Naive B cell (primary cell): ENCODE measurements at places on chromosomes 6 and 20. TPM values are rescaled to one million over a fixed set of nuclear protein-coding genes. Genes with fewer than 3 reads are reported as not detected.

DNA sequence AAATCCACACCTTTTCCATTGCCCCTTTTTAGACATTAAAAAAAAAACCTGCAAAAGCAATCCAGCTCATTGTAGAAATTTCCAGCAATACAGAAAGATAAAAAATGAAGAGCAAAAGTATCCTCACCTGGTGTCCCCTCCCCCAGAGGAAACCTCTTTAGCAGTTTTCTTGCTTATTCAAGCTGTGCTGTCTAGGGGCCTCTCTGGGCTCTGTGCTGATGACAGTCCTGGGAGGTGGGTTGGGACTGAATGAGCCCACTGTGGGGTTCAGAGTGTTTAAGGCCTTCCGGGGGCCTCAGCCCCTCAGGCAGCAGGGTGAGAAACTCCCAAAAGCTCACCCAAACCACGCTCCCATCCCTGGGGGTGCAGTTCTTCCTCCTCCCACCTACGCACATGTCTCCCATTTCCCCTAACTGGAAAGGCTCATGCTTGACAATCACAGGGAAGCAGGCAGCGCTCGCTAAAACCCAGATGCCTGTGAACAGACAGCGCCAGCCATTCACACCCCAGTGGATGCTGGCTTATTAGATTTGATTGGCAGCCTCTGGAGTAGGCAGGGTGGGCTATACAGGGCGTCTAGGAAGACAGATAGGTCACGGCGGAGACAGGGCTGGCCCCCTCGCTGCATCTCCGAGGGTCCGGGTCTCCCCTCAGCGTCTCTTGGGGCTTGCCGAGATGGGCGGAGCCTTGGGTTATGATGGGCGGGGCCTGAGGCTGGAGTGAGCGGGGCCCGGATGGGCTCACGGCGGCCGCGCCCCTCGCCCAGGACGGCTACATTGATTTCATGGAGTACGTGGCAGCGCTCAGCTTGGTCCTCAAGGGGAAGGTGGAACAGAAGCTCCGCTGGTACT is 4.6 kb downstream of the GUCA1A start:
- H3K4me1 ChIP-seq = peaks cover 2% of the 10 kb centered on the region
- no peak overlapping the region for H3K27ac ChIP-seq
- DNase-seq = no peak
- H3K36me3 ChIP-seq = no peaks in the 10 kb centered on the region
- peaks cover 16% of the 10 kb centered on the region for H3K27me3 ChIP-seq
- no peak overlapping the region for H3K4me3 ChIP-seq

DNA sequence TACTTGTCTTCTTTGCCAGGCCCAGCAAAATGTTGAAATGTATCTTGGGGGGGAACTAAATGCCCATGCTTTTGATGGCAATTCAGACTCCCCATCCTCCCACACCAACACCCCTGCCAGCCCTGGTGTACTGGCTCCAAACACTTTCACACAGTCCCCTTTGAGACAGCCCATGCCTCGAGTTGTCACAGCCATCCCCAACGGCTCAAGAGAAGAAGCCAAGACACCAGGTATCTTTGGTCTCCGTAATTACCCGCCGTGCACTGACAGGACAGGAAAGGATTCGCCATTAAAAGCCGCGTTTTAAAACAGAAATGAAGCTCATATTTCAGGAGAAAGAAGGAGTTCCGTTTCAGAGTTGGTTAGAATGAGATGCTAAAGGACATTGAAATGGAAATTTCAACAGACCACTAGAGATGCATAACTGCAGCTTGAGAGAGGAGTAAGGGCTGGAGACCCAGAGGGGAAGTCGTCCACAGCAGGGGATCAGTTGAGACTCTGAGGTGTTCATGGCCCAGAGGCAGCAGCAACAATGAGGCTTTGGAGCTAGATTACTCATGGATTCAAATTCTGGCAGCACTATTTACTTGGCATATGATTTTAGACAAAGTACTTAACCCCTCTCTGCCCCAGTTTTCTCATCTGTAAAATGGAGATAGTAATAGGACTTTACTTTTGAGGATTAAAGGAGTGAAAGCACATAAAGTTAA is 63.5 kb upstream of the ADGRF1 start:
- H3K4me3 ChIP-seq = no peak overlapping the region
- DNase-seq = no peak
- H3K36me3 ChIP-seq = no peaks in the 10 kb centered on the region
- H3K27ac ChIP-seq = no peak overlapping the region

- peaks cover 32% of the 10 kb centered on the region for H3K27me3 ChIP-seq
- H3K4me1 ChIP-seq = no peaks in the 10 kb centered on the region
- H3K36me3 ChIP-seq = no peaks in the 10 kb centered on the region
- no peak overlapping the region for H3K4me3 ChIP-seq
- DNase-seq = no peak
Measured at GRCh38 chr20:19605786-19606485, 152.1 kb upstream of the RIN2 start.

GRCh38 chr20:41329435-41330342 is 10.9 kb upstream of the LPIN3 start:
- peak; percentile 22 for DNase-seq
- H3K4me3 ChIP-seq = peak overlapping the region; percentile 77
- H3K27me3 ChIP-seq = peaks cover 26% of the 10 kb centered on the region

DNA sequence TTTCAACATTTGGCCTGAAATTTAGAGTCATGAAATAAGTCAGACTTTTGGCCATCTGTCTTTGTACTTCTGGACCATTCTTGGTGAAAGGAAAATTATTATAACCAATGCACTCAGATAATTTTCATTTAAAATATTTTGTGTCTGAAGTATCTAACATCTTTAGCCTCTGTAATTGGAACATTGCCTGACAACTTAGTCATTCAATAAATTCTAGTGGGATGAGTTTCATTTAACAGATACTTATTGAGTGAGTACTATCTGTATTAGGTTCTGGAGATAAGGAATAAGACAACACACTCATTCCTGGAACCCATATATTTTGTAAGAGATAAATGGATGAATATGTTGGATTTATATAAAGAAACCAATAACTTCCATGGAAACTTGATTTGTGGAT is 536.0 kb downstream of the BCKDHB start:
- H3K27me3 ChIP-seq = no peaks in the 10 kb centered on the region
- H3K4me3 ChIP-seq = no peak overlapping the region
- H3K36me3 ChIP-seq = no peaks in the 10 kb centered on the region
- H3K4me1 ChIP-seq = no peaks in the 10 kb centered on the region

DNA sequence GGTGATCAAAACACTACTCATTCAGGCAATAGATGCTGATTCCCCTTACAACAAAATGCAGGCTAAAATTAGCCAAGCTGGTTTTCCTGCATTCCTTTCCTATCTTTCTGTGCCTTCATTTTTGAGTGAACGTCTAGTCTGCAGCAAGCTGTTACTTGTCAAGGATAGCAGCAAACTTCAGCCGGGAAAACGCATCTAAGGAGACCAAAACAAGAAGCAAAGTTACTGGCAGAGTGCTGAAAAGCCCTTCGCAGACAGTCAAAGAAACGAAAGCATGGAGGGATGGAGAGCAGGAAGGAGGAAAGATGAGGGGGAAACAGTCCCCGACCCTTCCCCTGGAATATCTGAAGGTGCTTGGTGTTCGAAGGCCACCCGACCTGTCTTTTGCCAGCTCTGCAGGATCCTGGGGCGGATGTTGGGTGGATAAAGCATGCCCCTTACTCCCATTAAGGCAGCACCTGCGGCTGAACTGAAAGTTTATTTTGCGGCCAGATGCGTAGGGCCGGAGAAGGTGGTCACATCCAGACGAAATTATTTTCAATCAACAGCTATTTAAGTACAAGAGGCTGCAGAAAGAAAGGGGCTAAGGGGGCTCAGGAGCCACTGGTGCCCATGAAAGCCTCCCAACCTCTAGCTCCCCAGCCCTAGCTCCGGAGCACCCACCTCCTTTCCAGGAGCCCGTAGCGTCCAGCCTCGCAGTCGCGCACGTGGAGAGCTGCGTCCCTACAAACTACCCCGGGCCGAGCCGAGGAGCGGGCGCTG is 538 bp downstream of the FERMT1 start:
- H3K27me3 ChIP-seq = peaks cover 48% of the 10 kb centered on the region
- peaks cover 12% of the 10 kb centered on the region for H3K4me1 ChIP-seq
- H3K36me3 ChIP-seq = no peaks in the 10 kb centered on the region
- no peak for DNase-seq
- peak overlapping the region; percentile 47 for H3K27ac ChIP-seq

- H3K4me3 ChIP-seq = no peak overlapping the region
- peak overlapping the region; percentile 58 for H3K27ac ChIP-seq
- peaks cover 33% of the 10 kb centered on the region for H3K4me1 ChIP-seq
- DNase-seq = no peak
- no peaks in the 10 kb centered on the region for H3K27me3 ChIP-seq
Measured at GRCh38 chr6:33347816-33348215, 30.3 kb upstream of the ZBTB22 start.

Gene YTHDF1
- polyA plus RNA-seq = 31.9 TPM

Gene LST1
- polyA plus RNA-seq = 37.6 TPM

Gene KCNG1
- polyA plus RNA-seq = 184 TPM

Gene DEFB126
- not detected for polyA plus RNA-seq

Gene CTCFL
- not detected for polyA plus RNA-seq

Gene PBOV1
- polyA plus RNA-seq = not detected

Gene B3GAT2
- 0.64 TPM for polyA plus RNA-seq

Gene TBCC
- 60.9 TPM for polyA plus RNA-seq

Gene MCHR2
- polyA plus RNA-seq = not detected

Gene FRK
- not detected for polyA plus RNA-seq
